ENCODE measurements at places on chromosomes 13 and 19.

DNA sequence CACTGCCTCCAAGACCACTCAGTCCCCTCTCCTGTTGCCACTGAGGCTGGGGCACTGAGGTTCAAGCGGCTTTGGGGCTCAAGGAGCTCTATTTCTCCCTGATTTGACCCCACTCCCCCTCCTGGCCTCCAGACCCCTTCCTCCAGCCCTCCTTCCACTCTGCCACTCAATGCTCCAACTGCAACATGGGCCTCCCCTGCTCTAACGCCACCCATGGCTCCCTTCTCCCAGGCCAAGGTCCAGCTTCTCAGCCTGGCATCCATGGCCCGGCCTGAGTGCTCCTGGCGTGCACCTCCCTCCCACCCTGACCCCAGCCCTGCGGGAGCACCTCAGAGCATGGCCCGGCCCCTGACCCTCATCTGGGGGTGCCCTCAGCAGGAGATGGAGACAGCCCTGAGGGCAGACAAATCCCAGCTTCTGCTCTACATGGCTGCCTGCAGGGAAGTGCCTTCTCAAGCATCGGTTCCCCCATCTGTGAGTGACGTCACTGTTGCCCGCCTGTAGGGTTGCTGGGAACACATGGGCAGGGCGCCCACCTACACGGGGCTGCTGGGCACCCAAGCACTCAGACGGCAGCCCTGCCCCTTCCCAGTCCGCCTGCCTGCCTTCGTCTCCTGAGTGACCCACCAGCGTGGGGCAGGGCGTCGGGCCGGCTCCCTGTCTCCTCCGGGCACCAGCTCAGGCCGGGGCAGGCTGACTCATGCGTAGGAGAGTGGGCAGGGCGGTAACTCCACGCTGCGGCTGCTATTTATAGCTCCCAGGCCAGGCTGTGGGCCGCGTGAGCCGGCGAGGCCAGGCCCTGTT, 1.6 kb upstream of the DIRAS1 start:
- DNase-seq = no peak

DNA sequence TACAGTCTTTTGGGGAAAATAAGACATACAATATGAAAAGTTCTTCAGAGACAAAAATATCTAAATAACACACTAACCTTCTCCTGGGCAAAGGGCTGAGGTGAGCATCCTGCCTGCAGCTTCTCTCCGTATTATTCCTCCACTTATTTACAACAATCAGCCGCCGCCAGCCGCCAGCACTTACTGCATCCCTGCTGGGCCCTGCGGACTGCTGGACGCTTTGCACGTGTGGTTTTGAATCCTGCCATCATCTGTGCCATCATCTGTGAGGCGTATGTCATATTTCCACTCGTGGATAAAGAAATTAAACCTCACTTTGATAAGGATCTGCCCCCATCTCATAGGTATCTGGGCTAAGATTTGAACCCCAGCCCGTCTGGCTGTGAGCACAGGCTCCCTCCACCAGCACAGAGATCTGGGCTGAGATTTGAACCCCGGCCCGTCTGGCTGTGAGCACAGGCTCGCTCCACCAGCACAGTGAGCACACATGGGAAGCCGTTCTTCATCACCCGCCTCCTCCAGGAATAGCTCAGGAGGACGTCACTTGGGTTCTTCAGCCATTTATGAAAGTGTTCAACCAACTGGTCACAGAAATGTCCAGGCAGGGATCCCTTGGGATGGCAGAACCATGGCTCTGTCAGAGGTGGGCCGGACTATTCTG, 35.2 kb upstream of the TUBGCP3 start:
- DNase-seq = no peak

GRCh38 chr13:32993145-32993544, 23.1 kb upstream of the KL start:
- DNase-seq = no peak

- DNase-seq = no peak
Observed at GRCh38 chr13:99481366-99481765, 19.9 kb upstream of the TM9SF2 start.

GRCh38 chr13:76993021-76993420, 1.1 kb downstream of the CLN5 start:
- DNase-seq = no peak

- DNase-seq = no peak
Observed at GRCh38 chr19:12187625-12188024, 24.7 kb downstream of the ZNF136 start.
